ENCODE measurements at places on chromosomes 7 and 10.
A peak's percentile ranks its signal among the peaks of the same experiment; 100 is the strongest.

GRCh38 chr10:119497243-119497642, 45.3 kb downstream of the RGS10 start:
- no peak for DNase-seq

- no peak for DNase-seq
Measured at GRCh38 chr10:44190541-44190940, 194.4 kb downstream of the CXCL12 start.

GRCh38 chr7:84104826-84105225, 89.8 kb downstream of the SEMA3A start:
- no peak for DNase-seq

- no peak for DNase-seq
Measured at GRCh38 chr10:65497837-65498236, 1428.0 kb upstream of the LRRTM3 start.

GRCh38 chr7:105712877-105713276, 131.6 kb upstream of the EFCAB10 start:
- no peak for DNase-seq

- DNase-seq = no peak
Measured at GRCh38 chr7:48887500-48887899, 36.8 kb upstream of the CDC14C start.

GRCh38 chr7:98256431-98256830, 4.4 kb upstream of the TECPR1 start:
- no peak for DNase-seq

GRCh38 chr7:157411580-157411979, 74.8 kb downstream of the DNAJB6 start:
- DNase-seq = peak; percentile 77

- no peak for DNase-seq
Measured at GRCh38 chr10:4344492-4344994, 481.5 kb upstream of the AKR1E2 start.

- DNase-seq = no peak
Measured at GRCh38 chr10:75782463-75783248, 351.2 kb downstream of the LRMDA start.

DNA sequence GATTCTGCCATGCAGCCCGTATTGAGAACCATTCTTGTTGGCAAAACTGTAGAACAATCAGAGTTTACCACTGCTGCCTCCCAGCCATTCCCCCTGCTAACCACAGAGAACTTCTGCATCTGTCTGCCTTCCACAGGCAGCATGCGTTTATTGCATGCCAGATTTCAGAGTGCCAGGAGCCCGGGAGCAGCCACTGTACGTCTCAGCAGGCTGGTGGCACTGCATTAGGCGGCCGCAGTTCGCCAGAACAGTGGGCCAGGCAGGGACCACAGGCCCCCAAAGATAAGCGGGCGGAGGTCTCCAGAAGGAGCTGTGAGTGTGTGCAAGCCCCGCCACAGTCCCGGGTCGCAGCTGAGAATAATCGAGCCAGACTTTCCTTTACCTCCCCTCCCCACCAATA, 31.8 kb downstream of the ZNF467 start:
- DNase-seq = peak; percentile 34

DNA sequence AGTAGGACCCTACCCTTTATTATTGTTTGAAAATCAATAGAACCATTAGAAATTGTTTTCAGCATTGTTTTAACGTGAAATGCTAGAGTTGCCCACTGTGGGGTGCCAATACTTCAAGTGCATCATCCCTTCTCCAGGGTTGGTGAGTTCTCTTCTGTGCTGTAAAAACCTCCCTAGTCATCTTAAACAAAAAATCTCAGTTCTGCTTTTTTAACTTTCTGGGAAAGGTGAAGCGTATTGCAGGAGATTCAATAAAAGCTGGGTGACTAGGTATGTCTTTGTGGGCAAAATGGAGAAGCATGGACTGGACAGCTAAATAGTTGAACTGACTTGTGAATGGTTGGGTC, 699.1 kb downstream of the SUGCT start:
- DNase-seq = no peak

GRCh38 chr10:78047314-78047891, 13.7 kb downstream of the RPS24 start:
- DNase-seq = peak; percentile 82

GRCh38 chr10:7491949-7492659, 81.3 kb upstream of the SFMBT2 start:
- DNase-seq = no peak

- DNase-seq = no peak
Measured at GRCh38 chr10:20858292-20859124, 38.6 kb downstream of the NEBL start.

GRCh38 chr7:83751217-83751616, 102.3 kb upstream of the SEMA3E start:
- no peak for DNase-seq

DNA sequence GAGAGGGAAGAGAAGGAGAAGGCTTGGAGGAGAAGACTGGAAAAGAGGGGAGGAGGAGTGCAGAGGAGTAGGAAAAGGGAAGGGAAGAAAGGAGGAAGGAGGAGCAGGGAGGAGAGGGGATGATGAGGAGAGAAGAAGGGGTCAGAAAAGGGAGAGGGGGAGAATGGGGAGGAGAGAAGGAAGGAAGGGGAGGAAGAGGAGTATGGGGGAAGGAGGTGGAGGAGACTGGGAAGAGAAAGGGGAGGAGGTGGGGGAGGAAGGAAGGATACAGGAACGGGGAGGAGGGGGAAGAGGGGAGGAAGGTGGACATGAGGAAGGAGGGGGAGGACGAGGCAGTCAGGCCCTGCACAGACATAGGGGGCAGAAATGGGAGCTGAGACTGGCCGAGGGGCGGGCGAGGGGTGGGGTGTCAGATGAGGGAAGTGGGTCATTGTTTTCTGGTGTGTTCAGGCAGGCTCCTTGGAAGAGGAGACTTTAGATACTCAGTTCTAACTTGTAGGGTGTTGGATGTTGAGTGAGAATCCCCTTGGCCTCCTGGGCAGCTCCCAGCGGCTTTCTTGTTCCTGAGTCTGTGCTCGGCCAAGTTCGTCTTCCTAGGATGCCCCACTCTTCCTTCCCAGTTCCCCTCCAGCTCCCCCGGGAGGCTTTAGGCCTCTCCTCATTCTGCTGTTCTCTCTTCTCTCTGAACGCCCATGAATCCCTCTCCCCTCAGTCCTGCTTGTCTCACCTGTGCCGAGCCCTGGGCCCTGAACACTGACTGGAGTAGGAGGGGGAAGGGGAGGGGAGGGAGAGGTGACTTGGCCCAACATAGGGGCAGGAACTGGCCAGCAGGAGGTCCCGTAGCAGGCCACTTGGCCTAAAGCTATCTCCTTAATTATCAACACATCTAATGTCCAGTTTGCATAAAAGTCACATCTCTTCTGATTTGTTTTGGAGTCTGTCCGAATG, 12.8 kb upstream of the CRHR2 start:
- DNase-seq = no peak

DNA sequence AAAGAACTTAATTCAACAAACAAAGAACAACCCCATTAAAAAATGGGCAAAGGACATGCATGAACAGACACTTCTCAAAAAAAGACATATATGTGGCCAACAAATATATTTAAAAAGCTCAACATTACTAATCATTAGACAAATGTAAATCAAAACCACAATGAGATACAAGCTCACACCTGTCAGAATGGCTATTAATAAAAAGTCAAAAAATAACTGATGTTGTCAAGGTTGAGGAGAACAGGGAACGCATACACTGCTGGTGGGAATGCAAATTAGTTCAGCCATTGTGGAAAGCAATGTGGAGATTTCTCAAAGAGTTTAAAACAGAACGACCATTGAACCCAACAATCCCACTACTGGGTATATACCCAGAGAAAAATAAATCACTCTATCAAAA, 19.1 kb downstream of the ZFAND4 start:
- no peak for DNase-seq

- no peak for DNase-seq
Measured at GRCh38 chr7:25305831-25306230, 77.5 kb upstream of the NPVF start.

DNA sequence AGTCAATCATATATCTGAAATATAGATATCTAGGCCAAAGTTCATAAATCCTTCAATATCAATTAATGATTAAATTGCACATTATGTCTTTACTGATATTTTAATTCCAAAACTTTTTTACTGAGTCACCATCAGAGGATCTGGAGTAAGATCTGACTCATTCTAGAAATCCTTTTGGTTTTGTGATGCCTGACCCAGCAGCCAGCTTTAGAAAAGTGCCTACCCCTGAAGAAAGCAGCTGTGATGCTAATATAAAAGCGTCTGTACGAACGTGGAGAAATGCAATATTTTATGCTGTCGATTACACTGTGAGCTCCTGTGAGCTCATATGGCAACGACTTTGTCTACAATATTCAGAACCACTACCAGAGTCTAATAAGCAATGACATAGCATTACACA, 142.5 kb upstream of the LRRTM3 start:
- DNase-seq = no peak

- no peak for DNase-seq
Measured at GRCh38 chr7:106309362-106309761, 24.6 kb upstream of the NAMPT start.

GRCh38 chr7:107622429-107622828, 38.2 kb upstream of the SLC26A4 start:
- DNase-seq = no peak

GRCh38 chr7:148723846-148724245, 25.1 kb downstream of the CUL1 start:
- DNase-seq = no peak

DNA sequence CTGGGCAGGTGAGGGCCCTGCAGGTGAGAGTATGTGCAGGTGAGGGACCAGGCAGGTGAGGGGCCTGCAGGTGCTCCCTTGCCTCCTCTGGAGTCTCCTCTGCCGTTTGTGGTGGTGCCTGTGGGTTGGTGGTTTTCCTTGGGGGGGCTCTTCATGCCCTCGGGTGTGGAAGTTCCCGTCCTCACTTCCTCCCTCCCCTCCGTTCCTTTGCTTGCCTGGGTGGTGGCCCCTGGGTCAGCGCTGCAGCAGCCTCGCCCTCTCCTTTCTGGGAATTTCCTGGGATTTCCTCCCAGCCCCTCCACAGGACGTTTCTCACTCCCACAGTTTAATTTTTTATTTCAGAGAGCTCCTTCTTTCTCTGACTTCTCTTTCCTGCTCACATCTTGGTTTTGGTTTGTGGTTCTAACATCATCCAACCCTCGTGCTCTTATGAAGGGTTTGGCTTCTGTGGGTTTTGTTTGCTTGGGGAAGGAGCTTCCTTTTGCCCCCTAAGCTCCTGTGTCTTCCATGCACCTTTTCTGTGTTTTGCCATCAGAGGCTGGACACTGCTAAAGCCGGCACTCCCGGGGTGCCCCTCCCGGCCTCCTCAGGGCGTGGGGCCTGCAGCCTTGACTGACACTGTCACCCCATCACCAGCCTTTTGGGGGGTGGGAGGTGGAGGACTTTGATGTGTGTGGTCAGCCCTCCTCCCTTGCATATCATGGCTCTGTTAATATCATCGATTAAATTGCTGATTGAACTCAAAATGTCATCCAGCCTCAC, 29.2 kb upstream of the ADGRA1 start:
- DNase-seq = no peak

Measured in CD4-positive, alpha-beta T cell (primary cell).